ENCODE measurements at places on chromosomes 3 and 15.

DNA sequence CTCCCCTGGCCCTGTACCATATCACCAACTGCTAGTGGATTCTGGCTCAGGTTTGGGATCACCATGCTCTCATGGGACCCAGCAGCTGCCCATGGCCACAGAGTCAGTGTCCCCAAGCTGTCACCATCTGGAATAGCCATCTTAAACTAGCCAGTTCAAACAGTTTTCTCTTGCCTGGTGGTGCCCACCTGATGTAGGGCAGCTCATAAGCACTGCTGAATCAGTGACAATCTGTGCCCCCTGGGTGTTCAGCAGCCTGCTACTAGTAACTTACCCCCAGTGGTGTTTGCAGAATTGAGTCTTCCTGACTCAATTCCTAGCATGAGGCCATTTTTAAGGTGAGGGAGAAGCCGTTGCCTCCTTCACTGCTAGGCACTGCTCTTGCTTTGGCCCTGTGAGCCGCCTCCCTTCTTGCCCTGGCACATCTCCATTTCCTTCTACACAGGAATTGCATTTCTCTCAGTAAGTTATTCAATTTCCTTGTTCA, 7.9 kb downstream of the RPSA start:
- DNase-seq: peak; percentile 29

GRCh38 chr3:111227216-111227615, 155.6 kb downstream of the NECTIN3 start:
- DNase-seq: no peak

DNA sequence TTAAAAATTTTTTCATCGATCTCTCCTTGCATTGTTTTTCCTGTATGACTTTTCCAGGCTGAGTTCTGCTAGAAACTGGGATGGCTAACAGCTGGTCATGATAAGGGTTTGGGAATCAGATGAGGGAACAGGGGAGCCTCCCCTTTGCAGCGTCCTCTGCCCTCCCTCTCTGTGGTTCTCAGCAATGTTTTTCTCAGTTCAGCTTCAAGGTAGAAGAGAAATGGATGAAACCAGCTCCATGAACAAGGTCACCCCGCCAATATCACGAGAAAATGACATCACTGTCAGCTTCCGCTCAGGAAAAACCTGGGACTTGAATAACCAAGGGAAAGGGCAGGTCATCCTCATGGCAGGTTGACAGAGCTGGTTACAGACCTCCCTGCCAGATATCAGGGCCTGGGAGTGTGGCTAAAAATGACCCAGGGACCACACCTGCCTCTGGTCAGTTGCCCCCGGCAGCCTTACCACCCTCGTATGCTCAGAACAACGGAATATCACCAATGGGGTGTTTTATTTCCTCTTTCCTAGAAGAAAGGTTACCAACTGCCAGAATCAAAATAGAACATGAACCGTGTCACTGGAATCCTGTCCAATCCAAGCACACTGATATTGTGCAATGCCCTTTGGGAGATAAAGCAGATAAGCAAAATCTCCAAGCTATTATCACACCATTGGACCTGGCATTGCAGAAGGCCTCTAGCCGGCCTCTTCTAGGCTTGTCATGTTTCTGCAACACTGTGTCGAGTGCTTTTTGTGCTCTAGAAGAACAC, 26.1 kb downstream of the LSM3 start:
- no peak for DNase-seq

DNA sequence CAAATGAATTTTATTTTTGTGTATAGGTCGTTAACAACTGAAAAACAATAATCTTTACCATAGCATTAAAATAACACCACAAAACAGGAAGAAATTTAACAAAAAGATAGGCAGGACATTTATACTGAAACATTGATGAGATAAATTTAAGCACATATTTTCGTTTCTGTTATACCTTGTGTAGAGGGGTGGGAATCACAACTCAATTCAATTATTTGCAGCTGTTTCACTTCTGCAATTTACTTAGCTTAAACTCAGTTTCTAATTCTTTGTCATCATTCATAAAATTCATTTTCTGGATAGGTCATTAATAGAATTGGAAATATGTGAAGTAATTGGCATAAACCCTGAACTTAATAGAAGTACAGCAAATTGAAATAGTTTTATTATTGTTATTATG, 42.3 kb downstream of the TP63 start:
- no peak for DNase-seq

GRCh38 chr3:31533169-31534064, 692 bp downstream of the STT3B start:
- peak; percentile 20 for DNase-seq

- no peak for DNase-seq
Measured at GRCh38 chr15:93515256-93516051, 426.4 kb upstream of the RGMA start.

DNA sequence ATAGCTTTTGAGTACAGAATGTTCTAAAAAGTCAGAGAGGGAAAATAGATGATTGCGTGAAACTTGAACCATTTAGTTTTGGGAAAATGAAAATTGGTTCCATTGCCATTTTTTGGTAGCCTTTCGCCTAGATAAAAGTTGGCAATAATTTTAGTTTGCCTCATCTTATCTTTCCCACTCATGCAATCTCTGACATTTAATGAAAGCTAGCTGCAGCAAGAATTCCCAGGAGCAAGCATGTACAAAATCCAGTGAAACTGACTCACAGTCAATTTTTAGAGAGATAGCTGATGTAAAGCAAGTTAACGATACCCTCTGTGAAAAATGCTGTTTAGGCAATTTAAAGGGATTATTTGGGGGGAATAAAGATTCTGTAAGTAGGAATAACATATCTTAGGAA, 797.4 kb downstream of the GRM7 start:
- no peak for DNase-seq

- no peak for DNase-seq
Measured at GRCh38 chr15:40793216-40793989, 13.5 kb upstream of the ZFYVE19 start.

DNA sequence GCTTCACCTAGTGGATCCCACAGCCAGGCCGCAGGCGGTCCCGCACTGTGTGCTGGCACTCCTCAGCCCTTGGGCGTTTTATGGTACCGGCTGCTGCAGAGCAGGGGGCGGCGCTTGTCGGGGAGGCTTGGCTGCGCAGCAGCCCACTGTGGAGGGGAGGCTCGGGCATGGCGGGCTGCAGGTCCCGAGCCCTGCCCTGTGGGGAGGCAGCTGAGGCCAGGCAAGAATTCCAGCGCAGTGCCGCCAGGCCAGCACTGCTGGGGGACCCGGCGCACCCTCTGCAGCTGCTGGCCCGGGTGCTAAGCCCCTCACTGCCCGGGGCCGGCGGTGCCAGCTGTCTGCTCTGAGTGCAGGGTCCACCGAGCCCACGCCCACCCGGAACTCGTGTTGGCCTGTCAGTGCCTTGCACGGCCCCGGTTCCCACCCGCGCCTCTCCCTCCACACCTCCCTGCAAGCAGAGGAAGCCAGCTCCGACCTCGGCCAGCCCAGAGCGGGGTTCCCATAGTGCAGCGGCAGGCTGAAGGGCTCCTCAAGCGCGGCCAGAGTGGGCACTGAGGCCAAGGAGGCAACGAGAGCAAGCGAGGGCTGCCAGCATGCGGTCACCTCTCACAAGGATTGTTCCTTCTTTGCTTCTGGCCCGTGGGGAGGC, 435.0 kb upstream of the ATP10A start:
- DNase-seq: no peak

- DNase-seq: no peak
Measured at GRCh38 chr3:82103241-82103640, 341.8 kb upstream of the GBE1 start.

DNA sequence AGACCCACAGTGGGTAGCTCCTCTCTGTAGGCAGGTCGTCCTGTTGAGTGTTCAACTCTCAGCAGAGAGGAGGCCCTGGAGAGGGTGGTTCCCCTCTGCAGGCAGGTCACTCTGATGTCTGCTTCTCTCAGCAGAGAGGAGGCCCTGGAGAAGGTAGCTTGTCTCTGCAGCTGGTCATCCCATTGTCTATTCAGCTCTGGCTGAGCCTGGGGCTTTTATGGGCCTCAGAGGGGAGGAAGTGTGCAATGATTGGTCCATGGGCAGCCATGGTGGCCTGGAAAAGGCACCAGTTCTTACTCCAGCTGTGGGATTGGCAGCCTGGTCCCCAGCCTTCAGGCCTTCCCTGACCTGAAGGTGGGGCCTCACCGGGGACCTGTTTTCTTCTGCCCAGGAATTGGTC, 52.9 kb downstream of the PPCDC start:
- DNase-seq: no peak

- DNase-seq: no peak
Measured at GRCh38 chr3:117761703-117762620, 1052.4 kb downstream of the TUSC7 start.

- no peak for DNase-seq
Measured at GRCh38 chr15:72538931-72539330, 64.8 kb downstream of the ARIH1 start.

DNA sequence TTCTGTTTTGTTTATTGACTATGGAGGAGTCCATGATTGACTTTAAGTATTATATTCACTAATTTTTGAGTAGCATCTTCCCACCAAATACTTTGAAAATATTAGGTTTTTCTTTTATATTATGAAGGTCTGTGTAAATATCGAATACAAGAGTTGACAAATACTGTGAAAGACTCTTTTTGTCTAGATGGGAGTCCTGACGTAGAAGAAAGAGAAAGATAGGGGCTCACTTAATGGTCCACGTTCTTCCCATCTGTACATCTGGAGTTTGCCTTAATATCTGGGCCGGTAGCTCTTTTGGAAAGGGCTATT, 7.8 kb upstream of the UTS2B start:
- DNase-seq: no peak

GRCh38 chr15:77720173-77720572, 87.5 kb upstream of the LINGO1 start:
- DNase-seq: no peak

GRCh38 chr3:13642597-13642996, 93.7 kb downstream of the FBLN2 start:
- DNase-seq: no peak

GRCh38 chr15:40940296-40940801, 11.2 kb downstream of the DLL4 start:
- peak; percentile 23 for DNase-seq

DNA sequence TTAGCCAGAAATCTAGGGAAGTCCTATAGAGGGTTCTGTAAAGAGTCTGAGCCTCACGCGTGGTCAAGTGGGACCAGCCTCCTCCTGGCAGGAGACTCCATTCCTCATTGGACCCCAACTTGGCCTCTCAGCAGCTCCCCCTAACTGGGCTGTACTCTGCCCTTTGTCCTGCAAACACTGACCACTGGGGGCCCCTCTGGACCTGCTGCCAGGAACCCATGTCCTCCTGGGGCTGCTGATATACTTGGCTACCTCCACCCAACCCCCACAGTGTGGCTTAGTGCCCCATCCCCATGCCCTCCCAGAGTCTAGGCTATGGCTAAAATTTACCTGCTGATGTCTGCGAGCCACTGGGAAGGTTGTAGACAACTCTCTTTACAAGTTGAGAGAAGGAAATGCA, 62.7 kb downstream of the UBP1 start:
- DNase-seq: no peak

DNA sequence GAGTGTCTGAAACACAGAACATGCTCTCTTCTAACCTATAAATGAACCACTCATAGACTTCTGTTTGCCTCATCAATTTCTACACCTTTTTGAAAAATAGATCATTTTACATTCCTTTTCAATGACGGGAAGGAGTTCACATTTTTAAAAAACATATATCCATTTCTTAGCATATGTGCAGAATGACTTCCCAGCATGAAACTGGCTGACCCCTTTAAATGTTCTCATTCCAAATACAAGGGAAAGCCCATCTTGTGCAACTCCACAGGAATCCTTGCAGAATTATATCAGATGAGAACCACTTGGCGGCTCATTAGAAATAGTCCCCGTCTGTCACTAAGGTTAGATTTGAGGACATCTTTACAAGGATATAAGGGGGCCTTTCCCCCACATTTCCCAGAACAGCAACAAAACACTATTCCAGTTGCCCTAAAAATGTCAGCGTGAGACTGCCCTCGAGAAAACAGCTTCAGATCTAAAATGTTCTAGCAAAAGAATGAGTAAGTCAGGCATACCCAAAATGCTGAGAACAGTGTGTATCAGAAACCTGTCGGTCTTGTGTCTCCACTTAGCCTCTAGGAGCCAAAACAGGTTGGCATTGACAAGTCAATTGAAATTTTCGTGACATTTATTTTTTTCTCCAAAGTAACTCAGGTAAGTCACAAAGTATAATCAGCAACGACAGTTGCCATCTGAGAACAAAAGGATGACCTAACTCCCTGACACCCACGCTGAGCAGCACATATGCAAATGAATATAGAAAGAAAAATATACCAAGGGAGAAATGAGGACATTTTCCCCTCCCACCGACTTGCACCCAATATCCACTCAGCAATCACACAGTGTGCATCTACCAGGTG, 63.1 kb downstream of the FOXP1 start:
- DNase-seq: peak; percentile 29

GRCh38 chr15:28289694-28290463, 32.1 kb downstream of the HERC2 start:
- no peak for DNase-seq

GRCh38 chr3:135812057-135812456, 153.5 kb upstream of the PPP2R3A start:
- no peak for DNase-seq

- no peak for DNase-seq
Measured at GRCh38 chr3:166425021-166425420, 587.8 kb upstream of the BCHE start.

GRCh38 chr3:102189541-102189940, 245.3 kb upstream of the ZPLD1 start:
- DNase-seq: no peak

GRCh38 chr3:190227064-190227463, 95.2 kb downstream of the CLDN1 start:
- no peak for DNase-seq

GRCh38 chr3:9747267-9747666, 2.5 kb upstream of the OGG1 start:
- DNase-seq: no peak

- peak; percentile 50 for DNase-seq
Measured at GRCh38 chr3:42014458-42014920, 52.6 kb upstream of the ULK4 start.

- DNase-seq: peak; percentile 17
Measured at GRCh38 chr3:32500880-32501782, 1.5 kb downstream of the CMTM6 start.

- DNase-seq: peak; percentile 68
Measured at GRCh38 chr3:193605876-193606275, 12.9 kb downstream of the OPA1 start.

All from cerebellar cortex (tissue), 1 donor.